Stimulated activated CD4-positive, alpha-beta T cell treated with anti-CD3 and anti-CD28 coated beads, Interleukin-1b, Interleukin-23, amount 100 ng/mL, for 1 hour (primary cell): ENCODE measurements at places on chromosomes 7 and 10.

DNA sequence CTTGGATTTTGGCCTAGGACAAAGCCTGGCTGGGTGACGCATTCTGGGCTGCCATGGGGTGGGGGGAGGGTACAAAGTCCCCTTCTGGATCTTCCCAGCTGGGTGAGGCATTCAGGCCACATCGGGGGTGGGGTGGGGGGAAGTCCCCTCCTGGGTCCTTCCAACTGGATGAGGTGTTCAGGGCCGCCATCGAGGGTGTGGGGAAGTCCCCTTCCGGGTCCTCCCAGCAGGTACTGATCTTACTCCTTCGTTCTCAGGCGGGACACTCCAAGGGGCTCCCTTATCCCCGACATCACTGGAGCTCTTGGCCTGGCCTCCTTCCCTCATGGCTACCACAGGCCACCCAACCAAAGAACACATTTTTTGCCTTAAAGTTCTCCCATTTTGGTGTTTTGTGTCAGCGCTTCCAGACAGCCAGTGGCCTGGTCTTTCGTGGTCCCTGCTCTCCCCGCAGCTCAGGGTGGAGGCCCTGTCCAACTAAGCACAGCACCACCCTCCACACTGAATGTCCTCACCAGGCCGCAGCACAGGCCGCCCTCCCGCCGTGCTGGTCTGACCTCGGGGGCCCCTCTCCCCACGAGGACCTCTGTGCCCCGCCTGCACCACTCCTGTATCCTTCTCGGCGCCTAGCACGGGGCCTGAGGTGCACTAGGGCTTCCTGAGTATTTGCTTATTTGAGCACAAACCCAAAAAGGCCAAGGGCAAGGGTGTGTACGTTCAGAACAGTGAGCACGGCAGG lies 38.5 kb downstream of the EN2 start:
- no peak for DNase-seq

GRCh38 chr7:154698726-154699291 lies 304.1 kb downstream of the PAXIP1 start:
- DNase-seq, result no peak

- no peak for DNase-seq
Observed at GRCh38 chr10:80617807-80618206, 80.1 kb downstream of the SH2D4B start.

- no peak for DNase-seq
Observed at GRCh38 chr7:26843705-26844104, 20.7 kb downstream of the SKAP2 start.

GRCh38 chr7:135282561-135283254 lies 49.1 kb downstream of the STRA8 start:
- no peak for DNase-seq

DNA sequence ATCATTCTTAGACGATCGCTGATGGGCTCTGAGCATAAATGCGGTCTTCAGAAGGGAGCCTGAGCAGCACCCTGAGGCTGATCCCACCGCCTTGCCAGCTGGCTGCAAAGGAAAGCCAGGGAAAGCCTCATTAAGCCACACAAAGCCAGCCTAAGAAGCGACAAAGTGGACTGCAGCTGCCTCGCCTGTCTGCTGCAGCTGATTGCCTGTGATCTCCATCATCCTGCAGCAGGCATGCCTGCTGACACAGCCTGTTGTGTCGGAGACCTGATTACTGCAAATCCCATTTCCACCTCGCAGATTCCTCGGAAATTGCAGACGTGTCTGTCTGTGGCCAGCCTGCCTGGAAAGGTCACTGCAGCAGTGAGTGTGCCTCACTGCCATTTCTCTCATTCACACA lies 1087.0 kb upstream of the AUTS2 start:
- no peak for DNase-seq

- no peak for DNase-seq
Observed at GRCh38 chr7:133300811-133301210, 47.9 kb downstream of the EXOC4 start.

- DNase-seq, result no peak
Observed at GRCh38 chr10:102615361-102615760, 28.9 kb upstream of the TRIM8 start.

DNA sequence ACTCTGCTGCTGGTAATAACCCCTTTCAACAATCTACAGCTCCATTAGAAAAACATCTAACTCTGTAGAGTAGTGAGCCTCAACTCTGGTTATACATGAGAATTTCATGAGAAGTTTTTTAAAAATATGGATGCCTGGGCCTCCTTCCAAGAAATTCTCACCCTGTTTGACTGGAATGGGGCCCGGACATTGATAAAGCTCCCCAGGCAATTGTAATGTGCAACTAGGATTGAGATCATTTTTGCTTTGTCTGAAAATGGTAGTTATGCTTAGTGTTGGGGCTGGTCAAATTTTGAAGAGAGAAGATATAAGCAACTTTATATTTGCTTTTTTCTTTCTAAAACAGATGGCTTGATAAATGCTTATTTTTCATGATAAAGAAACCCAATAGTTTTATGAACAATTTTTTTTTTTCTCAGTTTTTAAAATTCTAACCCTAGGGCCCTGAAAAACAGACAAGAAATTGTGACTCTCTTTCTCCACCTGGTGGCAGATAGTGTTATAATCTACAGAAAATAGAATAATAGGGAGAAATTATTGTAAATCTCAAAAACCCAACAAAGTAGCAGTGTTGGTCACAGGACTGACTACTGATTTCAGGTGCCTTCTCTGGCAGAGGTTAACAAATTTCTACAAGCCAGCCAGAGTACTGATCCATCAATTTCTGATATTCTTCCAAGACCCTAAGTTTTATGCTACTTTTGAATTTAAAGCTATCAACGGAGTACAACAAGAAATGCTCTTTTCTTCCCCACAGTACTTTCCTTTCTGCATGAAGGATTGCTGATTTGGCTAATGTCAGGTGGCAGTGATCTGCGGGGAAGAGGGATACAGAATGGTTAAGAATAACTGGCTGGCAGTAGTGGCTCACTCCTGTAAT lies 174.8 kb downstream of the DKK1 start:
- no peak for DNase-seq

DNA sequence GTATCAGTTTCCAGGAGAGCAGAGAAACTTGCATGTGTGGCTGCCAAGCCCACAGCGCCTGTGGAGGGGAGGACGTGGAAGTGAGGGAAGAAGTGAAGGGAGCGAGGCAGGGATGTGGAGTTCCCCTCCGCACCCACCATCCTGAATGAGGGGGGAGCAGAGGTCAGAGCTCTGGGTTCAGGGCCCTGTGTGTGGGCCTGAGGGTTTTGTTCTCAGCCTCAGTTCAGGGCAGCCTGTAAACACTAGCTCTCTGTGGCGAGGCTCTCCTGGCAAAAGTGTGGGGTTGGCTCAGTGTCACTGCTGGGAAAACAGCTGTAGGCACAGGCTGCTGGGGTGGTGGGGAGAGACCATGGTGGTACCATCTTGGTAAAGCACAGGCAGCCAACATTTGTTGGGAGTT lies 108.4 kb downstream of the C10orf105 start:
- DNase-seq, result no peak

GRCh38 chr10:1003884-1004670 lies 15.8 kb downstream of the GTPBP4 start:
- no peak for DNase-seq

DNA sequence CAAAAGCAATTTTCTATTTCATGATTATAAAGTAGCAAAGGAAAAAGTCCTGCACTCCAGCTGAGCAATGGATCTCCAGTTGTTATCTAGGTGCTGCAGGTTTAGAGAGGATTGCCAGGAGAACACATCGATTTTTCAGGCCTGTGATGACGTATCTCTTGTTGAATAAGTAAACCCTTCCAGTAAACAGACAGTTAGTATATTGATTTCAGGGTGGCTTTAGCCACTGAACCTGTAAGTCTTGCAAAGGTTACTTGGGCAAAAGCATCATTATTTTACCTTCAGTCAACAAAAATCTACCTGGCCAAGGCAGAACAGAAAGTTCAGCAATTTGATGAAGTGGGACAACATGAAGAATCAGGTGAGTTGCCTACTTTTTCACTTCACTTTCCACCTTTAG lies 12.3 kb downstream of the EGFR start:
- no peak for DNase-seq

DNA sequence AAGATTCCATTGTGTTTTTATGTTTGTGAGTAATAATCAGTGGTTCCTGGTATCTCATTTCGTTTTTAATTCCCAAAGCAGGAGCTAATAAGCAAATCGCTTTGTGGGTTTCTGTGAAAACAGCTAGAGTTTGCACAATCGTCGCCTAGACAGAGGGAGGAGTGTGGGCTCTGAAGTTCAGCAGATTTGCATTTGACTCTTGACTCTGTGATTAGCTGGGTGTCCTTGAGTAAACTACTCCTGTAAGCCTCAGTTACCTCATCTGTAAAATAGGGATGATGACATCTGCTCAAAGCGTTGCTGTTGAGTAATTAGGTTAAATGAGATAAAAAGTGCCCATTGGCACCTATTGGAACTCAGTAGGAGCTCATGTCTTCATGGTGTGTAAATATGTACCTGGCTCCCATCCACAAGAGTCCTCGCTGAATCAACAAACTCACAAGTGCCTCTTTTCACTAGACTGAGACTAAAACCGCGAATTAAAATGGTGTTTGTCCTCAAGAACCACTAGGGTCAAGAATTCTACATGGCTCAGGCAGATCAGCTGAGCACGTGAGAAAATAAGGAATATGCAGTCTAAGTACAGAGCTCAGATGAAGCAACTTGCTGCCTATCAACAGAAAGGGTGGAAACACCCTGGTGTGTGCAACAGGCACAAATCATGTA lies 385.8 kb upstream of the C7orf33 start:
- no peak for DNase-seq

DNA sequence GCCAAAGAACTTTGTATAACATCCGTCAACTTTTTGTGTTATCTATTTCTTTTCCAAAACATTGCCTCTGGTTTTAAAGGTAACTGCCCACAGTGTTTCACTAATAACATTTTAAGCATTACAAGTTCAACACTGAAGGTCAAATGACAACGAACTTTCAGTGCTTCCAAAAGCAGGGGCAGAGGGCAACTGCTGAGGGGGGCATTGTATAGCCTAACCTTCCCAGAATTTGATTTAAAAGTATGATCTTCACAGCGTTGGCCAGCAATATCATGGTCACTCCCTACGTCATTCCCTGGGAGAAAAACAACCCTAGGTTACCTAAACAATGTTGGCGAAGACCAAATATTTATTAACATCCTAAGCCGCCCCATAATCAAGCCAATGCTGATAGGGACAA lies 2.5 kb upstream of the GOT1 start:
- DNase-seq, result no peak

DNA sequence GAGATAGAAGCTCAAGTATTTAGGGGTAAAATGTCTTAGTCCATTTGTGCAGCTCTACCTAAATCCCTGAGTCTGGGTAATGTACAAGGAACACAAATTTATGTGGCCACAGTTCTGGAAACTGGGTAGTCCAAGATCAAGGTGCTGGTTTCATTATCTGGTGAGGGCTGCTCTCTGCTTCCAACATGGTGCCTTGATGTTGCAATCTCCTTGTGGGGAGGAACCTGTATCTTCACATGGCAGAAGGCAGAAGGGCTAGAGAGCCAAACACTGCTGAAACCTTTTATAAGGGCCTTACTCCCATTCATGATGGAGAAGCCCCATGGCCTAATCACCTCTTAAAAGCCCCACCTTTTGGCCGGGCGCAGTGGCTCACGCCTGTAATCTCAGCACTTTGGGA lies 8.7 kb upstream of the BAZ1B start:
- DNase-seq, result no peak

- DNase-seq, result no peak
Observed at GRCh38 chr10:118383699-118384098, 41.6 kb upstream of the FAM204A start.

GRCh38 chr7:19798986-19799385 lies 25.6 kb upstream of the TMEM196 start:
- no peak for DNase-seq

DNA sequence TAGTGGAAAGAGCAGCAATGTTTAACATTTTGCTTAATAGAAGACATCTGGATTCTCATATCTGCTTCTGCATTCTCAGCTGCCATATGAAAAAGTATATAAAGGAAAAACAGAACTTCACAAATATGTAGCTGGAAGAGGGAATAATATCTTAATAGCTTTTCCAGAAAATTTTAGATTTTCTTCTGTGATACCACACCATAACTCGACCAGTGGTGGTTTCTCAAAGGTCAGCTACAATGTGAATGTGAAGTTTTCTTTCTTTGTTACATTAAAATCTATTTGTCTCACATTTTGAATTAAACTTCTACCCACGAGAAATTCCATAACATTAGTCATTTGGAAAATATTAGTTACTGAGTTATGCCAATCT lies 339.8 kb downstream of the PARD3 start:
- no peak for DNase-seq

DNA sequence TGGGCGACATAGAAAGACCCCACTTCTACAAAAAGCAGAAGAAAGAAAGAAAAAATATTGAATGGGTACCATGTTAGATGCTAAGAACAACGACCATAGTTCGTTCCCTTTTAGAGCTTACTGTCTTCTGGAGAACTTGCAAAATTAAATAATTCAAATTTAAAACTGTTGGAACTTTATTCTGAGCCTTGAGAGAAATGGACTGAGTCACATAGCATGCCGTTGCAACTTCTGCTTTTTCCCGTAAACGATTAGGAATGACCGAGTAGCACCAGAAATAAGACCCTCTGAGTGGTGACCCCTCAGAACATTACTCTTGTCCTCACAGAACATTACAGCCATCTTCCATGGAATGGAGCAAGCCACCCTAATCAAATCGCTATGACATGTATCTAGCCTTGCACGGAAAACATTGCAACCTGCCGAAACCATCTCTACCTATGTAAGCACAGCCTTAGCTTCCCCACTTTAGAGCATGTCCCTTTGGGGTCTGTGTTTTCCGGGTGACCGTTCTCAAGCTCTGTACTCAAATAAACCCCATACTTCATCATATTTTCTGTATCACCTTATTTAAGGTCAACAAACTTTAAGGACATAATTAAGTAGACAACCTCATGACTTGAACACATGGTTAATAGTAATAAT lies 179.1 kb downstream of the PRKCQ start:
- no peak for DNase-seq

- DNase-seq, result no peak
Observed at GRCh38 chr7:95322854-95323253, 1.5 kb downstream of the PON1 start.
